Uterus (tissue), 4 donors: ENCODE measurements at places on chromosomes 6 and 20. TPM values are rescaled to one million over a fixed set of nuclear protein-coding genes. Genes with fewer than 3 reads are reported as not detected.

DNA sequence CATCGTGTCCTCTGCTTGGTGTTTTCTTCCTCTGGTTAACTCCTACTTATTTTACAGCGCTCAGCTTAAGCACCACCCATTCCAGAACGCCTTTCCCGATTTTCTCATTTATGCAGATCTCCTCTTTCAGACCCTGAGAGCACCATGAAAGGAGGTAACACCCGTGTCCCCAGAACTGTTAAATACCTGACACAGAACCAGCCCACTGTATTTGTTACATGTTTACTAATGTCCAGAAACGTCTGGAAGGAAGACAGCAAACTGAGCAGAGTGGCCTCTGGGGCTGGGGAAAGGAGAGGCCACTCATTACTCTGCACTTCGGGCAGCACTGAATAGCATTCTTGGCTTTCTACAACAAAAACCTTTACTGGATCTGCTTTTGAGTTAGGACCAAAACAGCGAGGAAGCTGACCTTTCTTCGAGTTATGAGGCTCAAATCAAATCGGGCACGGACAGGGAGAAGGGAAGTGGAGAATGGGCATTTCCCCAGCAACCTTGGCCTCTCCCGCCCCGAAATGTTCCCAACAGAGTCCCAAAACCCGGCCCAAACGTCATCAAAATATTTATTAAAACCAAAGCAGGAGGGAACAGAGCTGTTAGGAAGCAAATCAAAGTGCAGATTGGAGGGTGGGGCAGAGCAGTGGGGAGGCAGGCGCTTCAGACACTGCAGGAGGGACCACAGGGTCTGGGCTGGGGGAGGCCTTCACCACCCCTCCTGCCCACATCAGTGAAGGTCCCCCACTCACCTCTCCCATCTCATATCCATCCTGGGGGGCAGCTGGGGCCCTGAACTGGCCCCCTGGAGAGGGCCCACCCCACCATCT, 1.1 kb upstream of the NECAB3 start:
- H3K4me3 ChIP-seq = peak overlapping the region; percentile 72
- H3K4me1 ChIP-seq = peaks cover 21% of the 10 kb centered on the region
- H3K36me3 ChIP-seq = no peaks in the 10 kb centered on the region

DNA sequence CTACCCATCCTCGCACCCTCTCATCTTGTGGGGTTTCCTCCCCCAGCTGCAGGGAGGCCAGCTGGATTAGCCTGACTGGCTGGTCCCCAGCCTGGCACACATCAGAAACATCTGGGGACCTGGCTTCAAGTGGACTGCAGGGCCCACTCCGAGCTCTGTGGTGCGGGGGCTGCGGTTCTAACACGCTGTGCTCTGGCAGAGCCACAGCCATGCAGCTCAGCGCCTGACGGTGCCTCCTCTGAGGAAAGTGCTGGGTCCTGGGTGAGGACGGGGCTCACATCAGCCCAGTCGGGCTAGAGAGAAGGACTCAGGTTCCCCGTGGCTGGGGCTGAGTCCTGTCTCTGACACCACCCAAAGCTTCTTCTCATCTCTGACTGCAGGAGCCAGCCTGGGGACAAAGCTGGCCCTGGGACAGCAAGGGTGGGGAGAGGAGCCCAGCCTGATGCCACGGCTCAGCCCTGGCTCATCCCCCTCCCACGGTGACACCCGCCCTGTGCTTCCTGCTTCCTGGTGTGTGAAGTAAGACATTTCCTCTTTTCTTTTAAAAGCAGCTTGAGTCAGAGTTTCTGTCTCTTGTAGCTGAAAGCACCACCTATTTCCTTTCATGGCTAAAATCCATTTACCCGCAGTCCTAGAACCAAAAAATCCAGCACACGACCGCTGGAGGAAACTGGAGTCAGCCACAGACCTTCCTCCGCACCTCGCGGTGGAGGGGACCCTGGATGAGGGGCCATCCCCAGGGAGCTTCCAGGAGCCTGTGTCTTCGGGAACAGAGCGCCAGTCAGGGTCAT, 127.4 kb upstream of the AFDN start:
- peak; percentile 61 for DNase-seq
- H3K27me3 ChIP-seq = no peaks in the 10 kb centered on the region
- no peaks in the 10 kb centered on the region for H3K36me3 ChIP-seq
- H3K4me1 ChIP-seq = no peaks in the 10 kb centered on the region
- H3K27ac ChIP-seq = peak overlapping the region; percentile 86

- no peaks in the 10 kb centered on the region for H3K4me1 ChIP-seq
- H3K27me3 ChIP-seq = no peaks in the 10 kb centered on the region
- H3K27ac ChIP-seq = no peak overlapping the region
- no peak overlapping the region for H3K4me3 ChIP-seq
Measured at GRCh38 chr6:4178737-4179333, 43.5 kb upstream of the ECI2 start.

- no peaks in the 10 kb centered on the region for H3K27me3 ChIP-seq
- H3K27ac ChIP-seq = no peak overlapping the region
- no peaks in the 10 kb centered on the region for H3K4me1 ChIP-seq
- no peaks in the 10 kb centered on the region for H3K36me3 ChIP-seq
- H3K4me3 ChIP-seq = no peak overlapping the region
Measured at GRCh38 chr20:29740951-29741593, 1516.4 kb upstream of the DEFB115 start.

GRCh38 chr6:91276315-91276714, 689.4 kb upstream of the MAP3K7 start:
- DNase-seq = no peak
- H3K4me3 ChIP-seq = no peak overlapping the region
- H3K4me1 ChIP-seq = no peaks in the 10 kb centered on the region
- no peaks in the 10 kb centered on the region for H3K36me3 ChIP-seq
- H3K27ac ChIP-seq = no peak overlapping the region

GRCh38 chr6:40256831-40257230, 322.6 kb upstream of the MOCS1 start:
- no peaks in the 10 kb centered on the region for H3K4me1 ChIP-seq
- DNase-seq = no peak
- no peaks in the 10 kb centered on the region for H3K36me3 ChIP-seq
- H3K27me3 ChIP-seq = no peaks in the 10 kb centered on the region

GRCh38 chr20:63490416-63490815, 8.5 kb downstream of the EEF1A2 start:
- H3K27me3 ChIP-seq = peaks cover 12% of the 10 kb centered on the region
- H3K4me3 ChIP-seq = no peak overlapping the region
- H3K4me1 ChIP-seq = no peaks in the 10 kb centered on the region
- no peak overlapping the region for H3K27ac ChIP-seq

DNA sequence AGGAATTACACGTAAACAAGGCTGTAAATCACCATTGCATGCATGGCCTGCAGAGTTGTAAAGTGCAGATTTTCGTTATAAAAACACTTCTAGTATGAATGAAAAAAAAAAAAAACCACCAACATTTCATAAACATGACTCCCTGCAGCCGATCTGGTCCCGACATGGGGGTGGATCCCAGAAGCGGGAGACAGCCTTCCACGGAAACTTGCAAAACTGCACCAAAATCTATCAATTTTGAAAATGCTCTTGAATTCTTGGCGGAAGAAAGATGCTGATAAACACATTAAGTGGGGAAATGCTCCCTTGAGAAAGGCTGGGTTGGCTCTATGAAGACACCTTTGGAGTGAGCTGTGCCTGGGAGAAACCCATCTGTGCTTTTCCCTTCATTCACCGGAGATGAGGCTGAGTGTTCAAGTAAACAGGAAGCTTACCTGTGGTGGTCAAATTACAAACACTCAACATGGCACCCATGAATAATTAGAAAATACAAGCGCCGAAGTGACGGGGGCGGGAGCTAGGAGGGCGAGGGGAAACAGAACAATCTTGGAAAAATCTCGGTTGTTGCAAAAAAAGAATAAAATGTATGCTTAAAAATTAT, 845 bp upstream of the ANKRD60 start:
- H3K27ac ChIP-seq = no peak overlapping the region
- no peaks in the 10 kb centered on the region for H3K36me3 ChIP-seq
- DNase-seq = no peak
- H3K27me3 ChIP-seq = peaks cover 5% of the 10 kb centered on the region
- peaks cover 8% of the 10 kb centered on the region for H3K4me1 ChIP-seq

- H3K27me3 ChIP-seq = no peaks in the 10 kb centered on the region
- H3K36me3 ChIP-seq = no peaks in the 10 kb centered on the region
Measured at GRCh38 chr6:35385457-35386202, 43.3 kb downstream of the PPARD start.

DNA sequence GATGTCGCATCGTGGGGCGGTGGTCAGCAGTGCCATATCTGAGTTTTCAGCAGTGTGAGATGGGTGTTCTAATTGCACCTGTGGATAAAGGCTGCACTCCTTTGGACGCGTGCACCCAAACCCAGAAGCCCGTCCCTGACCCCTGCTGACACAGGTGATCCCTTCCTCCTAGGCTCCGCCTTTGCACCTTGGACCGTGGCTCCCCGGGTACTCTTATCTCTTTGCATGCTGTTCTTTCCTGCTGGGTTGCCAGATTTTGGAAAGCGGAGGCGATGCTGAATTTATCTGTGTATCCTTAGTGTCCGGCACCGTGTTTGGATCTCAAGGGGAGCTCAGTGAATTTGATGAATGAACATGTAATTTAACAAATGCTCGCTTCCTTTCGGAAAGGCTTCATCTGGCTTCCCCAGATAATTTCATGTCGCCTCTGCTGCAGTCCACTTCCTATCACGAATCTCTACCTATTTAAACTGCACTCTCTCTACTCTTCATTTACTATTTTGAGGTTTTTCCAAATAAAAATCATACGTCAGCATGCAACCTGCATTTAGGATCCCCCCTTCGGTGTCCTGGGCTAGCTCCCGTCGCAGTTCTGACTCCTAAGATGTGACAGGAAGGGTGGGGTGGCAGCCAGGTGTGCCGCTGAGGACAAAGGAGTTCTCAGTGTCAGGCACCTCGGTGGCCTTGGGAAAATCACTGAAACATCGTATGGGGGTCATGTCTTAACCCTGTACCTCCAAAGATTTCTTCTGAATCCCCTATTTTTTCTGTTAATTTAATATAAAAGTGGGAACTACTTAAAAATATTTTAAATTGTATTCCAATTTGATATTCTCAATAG, 753 bp upstream of the PERP start:
- no peak for DNase-seq
- no peaks in the 10 kb centered on the region for H3K36me3 ChIP-seq
- H3K4me1 ChIP-seq = no peaks in the 10 kb centered on the region

DNA sequence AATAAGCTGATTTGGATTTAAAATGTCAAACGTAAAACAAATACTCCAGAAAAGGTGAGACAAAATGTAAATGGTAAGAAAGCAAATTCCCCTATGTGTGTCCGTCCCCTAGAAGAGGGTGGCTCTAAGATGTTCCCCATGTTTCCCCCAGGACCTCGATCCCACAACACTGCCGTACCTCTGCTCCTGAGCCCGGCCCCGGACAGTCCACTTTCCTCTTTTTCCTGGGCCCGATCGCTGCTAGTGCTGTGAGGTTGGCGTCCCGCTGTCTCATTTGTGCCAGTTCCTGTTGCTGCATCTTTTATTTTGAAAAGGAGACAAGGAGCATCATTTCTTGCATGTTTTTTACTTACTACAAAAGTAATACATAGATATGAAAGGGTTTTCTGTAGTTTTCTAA, 68.3 kb downstream of the TAF4 start:
- H3K27ac ChIP-seq = no peak overlapping the region
- H3K27me3 ChIP-seq = no peaks in the 10 kb centered on the region
- H3K4me3 ChIP-seq = no peak overlapping the region

DNA sequence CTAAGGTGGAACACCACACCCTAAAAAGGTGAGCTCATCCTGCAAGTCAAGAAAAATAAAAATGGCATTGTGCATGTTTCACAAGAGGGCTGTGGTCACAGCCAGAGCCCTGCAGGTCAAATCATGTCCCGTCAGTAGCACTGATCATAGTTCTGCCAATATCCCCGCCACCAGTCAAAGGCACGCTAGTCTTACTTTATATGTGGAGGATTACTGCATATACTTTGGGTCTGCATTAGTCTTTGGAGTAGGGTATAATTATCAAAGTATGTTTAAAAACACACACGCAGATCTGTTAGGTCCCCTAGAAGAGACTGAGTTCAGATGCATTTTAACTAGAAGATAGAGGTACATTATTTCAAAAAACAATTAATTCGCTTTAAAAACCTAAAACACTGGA, 1.8 kb downstream of the PERP start:
- no peak overlapping the region for H3K27ac ChIP-seq
- no peaks in the 10 kb centered on the region for H3K27me3 ChIP-seq
- no peaks in the 10 kb centered on the region for H3K4me1 ChIP-seq
- H3K4me3 ChIP-seq = no peak overlapping the region

DNA sequence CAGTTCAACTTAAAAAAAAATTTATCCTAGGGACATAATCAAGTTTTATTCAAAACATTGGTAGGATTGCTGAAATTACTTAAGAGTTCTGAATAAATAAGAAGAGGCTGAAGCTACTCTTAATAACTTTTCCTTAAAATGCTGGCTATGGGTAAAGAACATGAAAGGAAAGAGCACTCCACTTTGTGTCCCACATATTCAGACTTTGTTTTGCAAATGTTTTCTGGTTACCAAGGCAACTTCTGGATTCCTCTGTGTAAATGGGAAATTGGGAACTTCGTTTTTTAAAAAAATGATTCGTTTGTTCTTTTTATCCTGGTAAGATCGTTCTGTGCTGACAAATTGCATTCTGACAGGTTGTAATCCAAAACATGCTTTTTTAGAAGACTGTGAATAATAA, 115.0 kb downstream of the KIF6 start:
- no peaks in the 10 kb centered on the region for H3K36me3 ChIP-seq
- H3K27me3 ChIP-seq = no peaks in the 10 kb centered on the region
- H3K4me3 ChIP-seq = no peak overlapping the region
- no peak for DNase-seq
- no peak overlapping the region for H3K27ac ChIP-seq

GRCh38 chr20:61801857-61802442, 263.7 kb downstream of the TAF4 start:
- H3K27ac ChIP-seq = no peak overlapping the region
- H3K36me3 ChIP-seq = no peaks in the 10 kb centered on the region
- H3K27me3 ChIP-seq = no peaks in the 10 kb centered on the region

DNA sequence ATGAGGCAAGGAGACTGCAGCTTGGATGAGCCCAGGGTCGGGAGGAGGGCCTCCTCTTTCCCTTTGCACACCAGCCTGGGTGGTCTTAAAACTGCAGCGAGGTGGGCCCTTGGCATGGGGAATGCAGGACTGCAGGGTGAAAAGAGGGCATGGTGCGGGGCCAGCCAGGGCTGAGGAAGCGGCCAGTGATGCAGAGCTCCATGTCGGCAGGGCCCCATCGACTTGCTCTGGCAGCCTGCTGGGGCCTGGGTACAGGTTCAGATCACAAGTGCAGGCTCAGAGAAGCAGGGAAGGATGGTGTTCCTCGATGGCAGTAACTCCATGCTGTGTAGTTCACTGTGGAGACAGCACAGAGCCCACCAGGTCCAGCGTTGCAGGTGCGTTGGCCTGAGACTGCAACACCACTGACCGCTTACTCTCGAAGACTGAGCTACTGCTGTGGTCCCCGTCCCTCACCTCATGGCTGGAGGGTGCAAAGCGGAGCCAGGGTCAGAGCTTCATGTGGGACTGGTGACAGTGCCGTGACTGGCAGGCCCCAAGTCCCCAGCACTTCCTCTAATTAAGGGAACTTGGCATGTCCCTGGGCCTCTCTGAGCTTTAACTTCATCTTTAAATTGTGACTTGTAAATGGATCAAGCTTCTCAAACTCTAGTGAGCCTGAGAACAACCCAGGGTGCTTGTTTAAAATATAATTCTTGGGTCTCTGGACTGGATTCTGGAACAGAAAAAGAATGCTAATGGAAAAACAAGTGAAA, 223.2 kb downstream of the SYNDIG1 start:
- DNase-seq = no peak
- H3K27me3 ChIP-seq = no peaks in the 10 kb centered on the region
- H3K4me1 ChIP-seq = no peaks in the 10 kb centered on the region
- no peak overlapping the region for H3K4me3 ChIP-seq

Gene OXT
- total RNA-seq = not detected

Gene RGS17
- not detected for total RNA-seq

Gene LY6G6D
- not detected for total RNA-seq

Gene RFX6
- not detected for total RNA-seq

Gene HAO1
- not detected for total RNA-seq
